ENCODE measurements at places on chromosomes 4 and X.

- no peak for DNase-seq
Measured at GRCh38 chrX:16465081-16465876, 184.7 kb upstream of the S100G start.

DNA sequence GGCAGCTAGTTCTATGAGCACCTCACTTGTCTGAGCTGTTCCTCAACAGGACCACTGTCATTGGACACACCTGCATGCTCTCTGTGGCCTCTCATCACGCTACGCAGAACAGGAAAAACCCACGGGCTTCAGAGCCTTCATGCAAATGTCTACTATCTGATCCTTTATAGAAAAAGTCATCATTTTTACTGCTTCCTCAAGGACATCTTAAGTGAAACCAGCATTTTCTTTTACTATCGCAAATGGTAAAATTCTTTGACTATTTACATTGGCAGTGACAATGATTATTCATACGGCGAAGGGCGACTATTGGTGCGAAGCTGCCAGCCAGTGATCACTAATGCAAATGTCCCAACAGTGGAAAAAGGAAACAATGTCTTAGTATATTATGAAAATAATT, 147.0 kb downstream of the AFAP1 start:
- DNase-seq, result no peak

GRCh38 chrX:132488819-132489577, at the start of gene MBNL3:
Gene MBNL3, minus strand, starts transcription at chrX:132489038. Its CDS starts 49,427 bp downstream, at chrX:132439611.
- DNase-seq, result no peak

DNA sequence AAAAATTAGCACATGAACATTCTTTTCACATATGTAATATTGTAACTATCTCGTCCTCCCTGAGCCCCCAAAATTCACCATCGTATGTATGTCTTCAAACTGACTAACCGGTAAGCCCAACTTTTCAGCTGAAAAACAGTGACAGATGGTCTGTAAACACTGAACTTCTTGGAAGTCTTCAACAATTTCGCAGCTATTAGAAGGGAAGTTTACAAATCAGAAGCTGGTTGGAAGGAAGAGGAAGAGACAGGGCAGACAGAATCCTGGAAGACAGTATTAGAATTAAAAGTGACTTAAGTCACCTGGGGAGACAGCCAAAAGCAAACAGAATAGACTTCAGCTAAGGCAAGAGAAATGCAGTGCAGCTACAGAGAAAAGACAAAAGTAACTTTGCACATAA, 858.4 kb downstream of the ADGRL3 start:
- DNase-seq, result no peak

DNA sequence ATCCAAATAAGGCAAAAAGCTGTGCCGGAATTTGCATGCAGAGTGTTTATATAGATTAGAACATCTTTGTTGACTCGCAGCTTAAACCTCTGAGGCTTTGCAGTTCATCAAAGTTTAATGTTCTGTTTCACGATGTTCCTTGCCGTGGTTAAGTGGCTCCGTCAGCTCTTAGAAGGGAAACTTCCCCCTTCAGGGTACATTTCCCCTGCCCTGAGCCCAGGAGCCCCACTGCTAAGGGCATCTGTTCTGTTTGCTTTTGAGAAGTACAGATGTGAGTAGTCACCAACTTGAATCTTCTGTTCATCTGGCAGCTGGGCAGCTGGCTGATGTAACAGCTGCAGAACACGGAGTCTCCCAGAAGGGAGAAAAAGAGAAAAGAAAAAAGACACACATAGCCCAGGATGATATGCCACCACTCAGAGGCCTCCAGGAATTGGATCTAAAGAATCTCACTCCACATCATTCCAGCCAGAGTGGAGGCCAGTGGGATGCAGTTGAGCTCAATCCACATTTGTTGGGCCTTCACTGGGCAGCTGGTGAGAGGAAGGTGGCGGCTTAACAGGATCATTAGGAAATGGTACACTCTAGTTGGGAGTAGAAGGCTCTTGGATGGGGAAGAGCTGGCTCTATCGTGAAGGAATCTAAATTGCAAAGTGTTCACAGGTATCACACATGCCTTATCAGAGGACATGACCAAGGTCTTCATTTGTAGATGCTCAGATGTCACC, 178.7 kb upstream of the RBPJ start:
- no peak for DNase-seq

- no peak for DNase-seq
Measured at GRCh38 chrX:12709047-12709446, 82.2 kb upstream of the PRPS2 start.

DNA sequence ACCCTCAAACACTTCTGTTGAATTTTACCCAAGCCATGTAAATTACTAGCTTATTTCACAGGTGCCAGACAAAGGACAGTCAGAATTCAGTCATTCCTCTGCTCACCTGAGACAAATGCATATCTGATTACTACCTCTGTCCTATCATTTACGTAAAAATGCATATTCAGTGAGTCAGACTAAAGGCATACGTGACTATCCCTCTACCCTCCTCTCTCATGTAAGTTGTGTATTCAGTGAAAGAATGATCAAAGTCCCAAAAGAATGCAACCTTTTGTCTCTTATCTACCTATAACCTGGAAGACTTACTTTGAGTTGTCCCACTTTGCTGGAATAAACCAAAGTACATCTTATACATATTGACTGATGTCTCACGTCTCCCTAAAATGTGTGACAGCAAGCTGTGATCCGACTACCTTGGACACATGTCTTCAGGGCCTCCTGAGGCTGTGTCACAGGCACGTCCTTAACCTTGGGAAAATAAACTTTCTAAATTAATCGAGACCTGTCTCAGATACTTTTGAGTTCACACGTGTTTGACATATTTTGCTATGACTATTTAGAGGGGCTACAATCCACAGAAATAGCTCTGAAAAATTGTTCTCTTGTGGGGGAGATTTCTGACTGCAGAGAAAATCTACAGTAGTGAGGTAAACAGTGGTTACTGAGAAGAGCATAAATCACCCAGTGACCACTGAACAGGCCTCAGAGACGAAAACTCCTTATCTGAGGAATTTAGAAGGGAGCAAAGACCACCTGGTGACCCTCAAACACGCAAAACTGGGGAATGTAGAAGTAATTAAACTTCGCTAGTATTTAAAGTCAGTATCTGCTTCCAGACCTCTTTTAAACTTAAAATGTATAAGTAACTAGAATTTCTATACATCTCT, 1575.8 kb downstream of the STIM2 start:
- no peak for DNase-seq

- DNase-seq, result no peak
Measured at GRCh38 chr4:15100994-15101695, 98.9 kb downstream of the CPEB2 start.

GRCh38 chr4:107098401-107098800, 62.3 kb upstream of the DKK2 start:
- DNase-seq, result no peak

DNA sequence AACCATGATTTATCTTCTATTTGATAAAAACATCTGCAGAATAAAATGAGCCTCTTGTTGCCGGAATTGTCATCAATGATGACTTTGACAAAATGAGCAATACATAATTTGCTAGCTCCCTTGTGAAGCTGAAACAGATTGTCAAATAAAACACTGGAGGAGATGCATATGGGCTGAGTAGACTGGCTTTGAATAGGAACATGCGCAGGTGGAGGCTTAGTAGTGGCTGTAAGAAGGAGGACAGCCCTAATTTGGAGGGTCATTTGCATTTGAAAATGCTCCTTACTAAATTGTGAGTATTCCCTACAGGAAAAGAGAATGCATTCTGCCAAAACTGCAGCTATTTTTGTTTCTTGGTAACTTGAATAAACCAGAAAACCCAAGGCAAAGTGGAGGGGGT, 329.1 kb downstream of the PPARGC1A start:
- no peak for DNase-seq

DNA sequence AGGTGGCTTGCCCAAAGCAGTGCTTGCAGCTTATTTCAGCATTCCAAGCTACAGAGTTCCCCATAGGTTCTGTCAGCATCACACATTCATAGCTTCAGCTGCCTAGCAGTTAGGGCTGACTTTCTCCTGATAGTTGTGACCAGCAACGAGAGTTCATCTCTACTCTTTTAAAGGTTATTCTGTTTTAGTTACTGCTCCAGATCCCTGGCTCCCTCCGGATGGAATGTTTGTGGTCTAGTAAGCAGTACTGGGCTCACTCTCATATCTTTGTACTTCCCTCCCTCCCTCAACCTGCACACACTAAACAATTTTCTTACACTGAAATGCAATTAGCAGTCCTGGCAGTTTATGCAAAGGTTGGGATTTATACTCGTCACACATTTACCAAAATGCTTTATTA, 43.9 kb downstream of the PTTG2 start:
- no peak for DNase-seq

DNA sequence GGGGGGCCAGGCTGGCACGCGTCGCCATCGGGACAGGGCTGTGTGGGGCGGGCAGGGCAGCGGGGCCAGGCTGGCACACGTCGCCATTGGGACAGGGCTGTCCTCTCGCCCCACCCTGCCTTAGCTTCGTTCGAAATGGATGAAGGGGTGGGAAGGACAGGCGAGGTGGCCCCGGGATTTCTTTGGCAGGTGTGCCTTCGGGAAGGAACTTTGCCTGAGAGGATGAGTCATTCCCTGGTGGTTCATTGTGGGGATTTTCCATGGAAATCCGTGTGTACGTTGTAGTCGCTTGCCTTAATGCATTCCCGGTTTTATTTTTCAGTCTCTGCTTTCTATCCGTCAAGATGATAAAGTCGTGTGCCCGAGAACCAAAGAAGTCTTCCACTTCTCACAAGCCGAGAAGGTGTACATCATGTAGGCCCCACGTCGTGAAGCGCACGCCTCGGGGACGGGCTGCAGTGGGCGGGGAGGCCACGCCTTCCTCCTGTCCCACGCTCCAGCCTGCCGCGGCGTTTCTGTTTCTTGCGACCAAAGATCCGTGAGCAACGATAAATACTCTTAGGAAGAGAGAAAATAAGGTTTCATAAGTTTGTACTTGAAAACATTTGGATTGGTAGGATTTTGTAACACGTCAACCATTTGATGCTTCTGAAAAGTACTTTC, 8.1 kb upstream of the UVSSA start:
- no peak for DNase-seq

DNA sequence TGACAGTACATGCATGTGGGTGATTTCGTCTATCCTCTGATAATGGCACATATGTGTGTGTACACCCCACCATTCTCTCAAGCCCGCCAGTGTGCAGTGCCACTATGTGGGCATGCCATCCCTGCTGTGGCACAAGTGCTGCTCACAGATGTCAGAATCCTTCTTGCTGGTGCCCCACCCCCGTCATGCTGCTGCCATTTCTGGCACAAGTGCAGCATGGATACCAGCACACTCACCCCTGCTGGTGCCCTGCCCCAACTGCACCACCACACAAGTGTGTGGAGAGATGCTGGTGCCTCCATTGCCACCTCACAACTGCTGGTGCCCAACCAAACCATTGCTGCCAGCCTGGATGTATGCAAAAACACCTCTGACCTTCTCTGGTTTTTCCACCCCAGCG, 1133.8 kb downstream of the TECRL start:
- no peak for DNase-seq

GRCh38 chrX:86714441-86714840, 566.2 kb downstream of the DACH2 start:
- no peak for DNase-seq

DNA sequence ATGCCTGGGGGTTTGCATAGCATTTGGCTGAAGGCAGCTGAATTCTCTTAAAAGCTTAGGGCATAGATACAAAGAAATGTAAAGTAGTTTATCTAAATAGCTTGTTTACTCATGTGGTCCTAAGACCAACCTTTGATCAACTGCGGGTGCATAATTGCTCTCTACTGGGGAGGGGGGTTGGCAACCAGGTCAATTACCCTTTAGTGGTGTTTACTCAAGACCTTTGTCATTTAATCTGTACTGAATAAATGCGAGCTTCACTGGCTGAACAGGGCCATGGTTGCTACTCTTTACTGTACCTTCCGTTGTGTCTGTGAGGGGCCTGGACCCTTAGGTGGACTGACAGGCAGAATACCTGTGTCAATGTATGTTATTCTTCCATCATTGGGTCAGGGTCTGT, 102.7 kb upstream of the FAM9C start:
- DNase-seq, result no peak

GRCh38 chrX:113929004-113929403, 654.9 kb upstream of the HTR2C start:
- no peak for DNase-seq

- DNase-seq, result peak; percentile 83
Measured at GRCh38 chrX:47540754-47541538, 20.1 kb upstream of the ARAF start.

- no peak for DNase-seq
Measured at GRCh38 chr4:40587826-40588225, 41.8 kb downstream of the RBM47 start.

DNA sequence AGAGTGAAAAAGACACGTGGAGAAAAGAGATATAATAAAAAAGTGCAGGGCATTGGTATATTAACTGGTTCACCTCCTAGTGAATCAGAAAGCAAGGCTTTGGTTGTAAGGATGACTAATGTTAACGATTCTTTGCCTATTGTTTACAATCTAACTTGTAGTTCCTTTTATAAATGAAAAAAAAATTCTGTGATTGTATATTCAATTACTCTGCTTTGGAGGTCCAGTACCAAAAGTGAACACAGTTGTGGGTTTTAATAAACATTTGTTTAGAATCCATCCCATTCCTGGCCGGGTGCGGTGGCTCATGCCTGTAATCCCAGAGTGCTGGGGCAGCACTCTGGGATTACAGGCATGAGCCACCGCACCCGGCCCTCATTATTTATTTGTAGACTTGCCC, 36.9 kb upstream of the PRSS12 start:
- no peak for DNase-seq

DNA sequence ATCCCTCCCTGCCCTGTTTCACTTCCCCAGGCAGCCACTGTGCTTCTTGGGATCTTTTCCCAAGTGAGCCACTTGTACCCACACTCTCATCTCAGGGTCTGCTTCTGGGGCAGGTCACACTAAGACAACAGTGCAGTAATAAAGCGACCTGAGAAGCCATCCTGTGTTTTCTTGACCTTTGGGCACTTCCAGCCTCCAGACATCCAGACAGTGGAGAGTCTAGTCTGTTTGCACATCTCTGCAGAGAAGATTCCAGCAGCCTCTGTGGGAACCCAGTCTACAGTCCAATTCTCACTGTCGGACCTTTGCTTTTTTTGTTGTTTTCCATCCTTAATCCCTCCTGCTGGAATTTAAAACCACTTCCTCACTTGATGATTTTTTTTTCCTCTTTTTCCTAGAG, 50.3 kb upstream of the ATP6AP2 start:
- no peak for DNase-seq

- no peak for DNase-seq
Measured at GRCh38 chr4:18626996-18627395, 605.4 kb upstream of the LCORL start.

- no peak for DNase-seq
Measured at GRCh38 chr4:70935038-70935695, 33.0 kb downstream of the MOB1B start.

Data from NCI-H187 treated with DMSO at 0.1 percent for 48 hours (cell line).